ENCODE measurements at places on chromosomes 3 and 15.

DNA sequence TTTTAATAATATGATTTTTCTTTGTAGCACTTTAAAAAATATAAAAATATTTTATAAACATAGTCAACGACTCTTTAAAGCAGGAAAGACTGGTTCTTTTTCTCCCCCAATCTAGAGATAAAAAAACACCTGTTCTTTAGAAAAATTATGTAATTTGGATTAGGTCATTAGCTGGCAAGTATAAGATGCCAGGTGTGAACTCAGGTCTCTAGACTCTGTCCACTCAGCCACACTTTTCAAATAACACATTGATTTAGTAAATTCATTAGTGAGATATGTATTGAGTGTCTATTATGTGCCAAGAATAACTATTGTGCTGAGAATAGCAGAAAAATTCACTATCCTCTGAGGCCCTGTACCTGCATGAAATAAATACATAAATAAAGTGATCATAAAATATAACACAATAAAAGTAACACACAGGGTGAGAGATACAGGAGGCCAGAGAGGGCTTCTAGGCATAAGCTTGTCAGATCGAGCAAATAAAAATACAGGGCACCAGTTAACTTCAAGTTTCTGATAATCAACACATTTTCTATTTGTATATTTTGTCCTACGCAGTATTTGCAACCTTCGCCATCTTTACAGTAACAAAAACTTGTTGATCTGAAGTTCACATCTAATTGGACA is 867.1 kb upstream of the GBE1 start:
- DNase-seq = no peak

- no peak for DNase-seq
Observed at GRCh38 chr3:134340362-134340981, 33.8 kb downstream of the AMOTL2 start.

GRCh38 chr3:154121701-154122551 is 736 bp downstream of the ARHGEF26 start:
- DNase-seq = no peak

- DNase-seq = no peak
Observed at GRCh38 chr15:91338766-91339165, 238.7 kb downstream of the SV2B start.

GRCh38 chr3:62027241-62027640 is 346.1 kb downstream of the FEZF2 start:
- DNase-seq = no peak

- no peak for DNase-seq
Observed at GRCh38 chr3:39443530-39443929, 23.9 kb upstream of the MOBP start.

- no peak for DNase-seq
Observed at GRCh38 chr15:62712455-62712839, 330.1 kb upstream of the TPM1 start.

DNA sequence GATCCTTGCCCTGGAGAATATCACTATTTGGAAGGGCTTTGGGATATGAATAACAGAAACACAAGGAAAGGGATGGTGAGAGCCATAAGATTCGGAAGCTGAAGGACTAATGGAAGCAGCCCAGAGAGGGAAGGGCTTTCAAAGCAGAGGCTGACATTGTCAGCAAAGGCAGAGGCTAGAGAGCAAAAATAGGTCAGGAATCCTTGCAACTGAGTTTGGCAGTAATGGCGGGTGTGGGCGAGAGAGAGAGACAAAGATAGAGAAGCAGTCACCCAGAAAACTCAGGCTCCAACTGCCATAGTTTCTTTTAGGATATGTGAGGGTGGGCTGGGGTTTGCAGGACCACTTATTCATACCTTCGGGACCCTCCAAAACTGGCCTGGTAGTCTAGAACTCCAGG is 248.6 kb downstream of the OPA1 start:
- DNase-seq = no peak

- DNase-seq = no peak
Observed at GRCh38 chr3:12472000-12472610, 12.2 kb upstream of the TSEN2 start.

- no peak for DNase-seq
Observed at GRCh38 chr3:178707311-178708031, 171.2 kb downstream of the KCNMB2 start.

- no peak for DNase-seq
Observed at GRCh38 chr3:12115849-12116248, 42.9 kb downstream of the TIMP4 start.

GRCh38 chr15:36951731-36952247 is 148.6 kb downstream of the MEIS2 start:
- no peak for DNase-seq

DNA sequence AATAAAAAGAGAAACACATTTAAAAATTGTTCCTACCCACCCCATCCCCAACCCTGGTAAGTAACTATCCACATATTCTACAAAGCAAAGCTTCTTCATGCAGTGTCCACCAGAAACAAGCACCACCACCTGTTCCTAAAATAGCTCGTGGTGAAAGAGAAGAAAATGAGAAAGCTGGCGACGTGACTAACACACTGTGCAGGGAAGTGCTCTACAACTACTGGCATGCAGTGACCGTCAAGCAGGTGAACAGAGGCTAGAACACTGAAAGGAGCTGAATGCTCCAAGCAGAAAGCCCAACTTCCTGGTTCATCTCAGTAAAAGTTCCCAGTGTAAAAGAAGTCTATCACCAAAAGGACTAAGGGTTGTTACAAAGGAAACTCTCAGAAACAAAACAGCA is 80.7 kb downstream of the NR2E3 start:
- DNase-seq = no peak

- DNase-seq = no peak
Observed at GRCh38 chr3:96354742-96355141, 459.7 kb upstream of the EPHA6 start.

- DNase-seq = no peak
Observed at GRCh38 chr15:63075015-63075983, 32.8 kb downstream of the TPM1 start.

GRCh38 chr3:42055291-42055690 is 35.9 kb upstream of the TRAK1 start:
- DNase-seq = no peak

DNA sequence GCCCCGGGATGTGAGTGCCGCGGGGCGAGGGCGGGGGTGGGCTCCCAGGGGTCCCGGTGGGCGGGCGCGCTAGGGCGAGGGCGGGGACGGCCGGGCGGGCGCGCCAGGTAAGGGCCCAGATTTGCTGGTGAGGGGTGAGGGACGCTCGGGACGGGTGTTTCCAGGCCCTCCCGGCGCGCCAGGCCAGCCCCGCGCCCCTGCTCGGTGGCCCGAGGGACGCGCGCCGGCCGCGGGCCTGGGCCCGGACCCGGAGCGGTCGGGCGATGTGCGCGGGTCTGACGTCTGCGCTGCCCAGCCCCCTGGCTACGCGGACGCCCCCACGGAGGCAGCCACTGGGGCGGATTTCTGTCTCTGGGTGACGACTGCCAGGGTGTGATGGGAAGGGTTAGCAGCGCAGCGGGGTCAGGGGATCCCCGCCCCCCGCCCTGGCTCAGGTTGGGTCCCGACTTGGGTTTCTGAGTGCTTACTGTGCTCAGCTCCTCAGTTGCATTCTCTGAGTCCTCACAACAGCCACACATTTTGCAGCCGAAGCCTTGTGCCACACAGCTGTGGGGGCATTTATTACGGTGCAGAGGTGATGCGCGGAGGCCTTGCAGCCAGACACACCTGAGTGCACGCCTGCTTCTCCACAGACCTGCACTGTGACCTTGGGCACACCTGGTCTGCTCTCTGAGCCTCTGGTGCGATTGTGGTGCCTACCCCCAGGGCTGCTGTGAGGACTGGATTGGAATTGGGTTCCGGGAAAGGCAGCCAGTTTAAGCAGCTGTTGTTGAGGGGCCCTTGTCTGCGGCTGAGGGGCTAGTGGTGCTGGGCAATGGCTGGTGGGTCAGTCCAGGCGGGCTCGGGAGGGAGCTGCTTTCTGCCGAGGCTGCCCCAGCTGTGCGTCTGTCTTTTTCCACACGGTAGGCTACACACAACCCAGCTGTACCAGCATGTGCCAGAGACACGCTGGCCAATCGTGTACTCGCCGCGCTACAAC is 523 bp downstream of the HDAC11 start:
- DNase-seq = no peak

- no peak for DNase-seq
Observed at GRCh38 chr15:83955806-83956265, 279.7 kb upstream of the GOLGA6L4 start.

DNA sequence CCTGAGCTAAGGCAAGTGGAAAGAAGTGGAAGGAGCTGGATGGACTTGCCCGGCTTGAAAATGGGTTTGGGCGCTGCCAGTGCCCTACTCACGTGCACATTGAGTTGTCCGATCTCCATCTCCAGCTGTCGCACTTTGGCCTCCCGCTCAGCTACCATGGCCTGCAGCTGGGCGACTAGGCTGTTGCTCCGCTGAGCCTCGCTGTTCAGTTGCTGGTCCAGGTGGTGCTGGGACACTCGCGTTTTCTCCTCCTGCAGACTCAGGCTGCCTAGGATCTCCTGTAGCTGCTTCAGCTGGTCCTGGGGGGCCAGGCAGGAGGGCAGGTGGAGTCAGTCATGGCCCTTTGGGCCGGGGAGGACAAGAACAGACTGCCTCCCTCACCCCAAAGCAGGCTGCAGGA is 33.0 kb upstream of the HHATL start:
- DNase-seq = no peak

DNA sequence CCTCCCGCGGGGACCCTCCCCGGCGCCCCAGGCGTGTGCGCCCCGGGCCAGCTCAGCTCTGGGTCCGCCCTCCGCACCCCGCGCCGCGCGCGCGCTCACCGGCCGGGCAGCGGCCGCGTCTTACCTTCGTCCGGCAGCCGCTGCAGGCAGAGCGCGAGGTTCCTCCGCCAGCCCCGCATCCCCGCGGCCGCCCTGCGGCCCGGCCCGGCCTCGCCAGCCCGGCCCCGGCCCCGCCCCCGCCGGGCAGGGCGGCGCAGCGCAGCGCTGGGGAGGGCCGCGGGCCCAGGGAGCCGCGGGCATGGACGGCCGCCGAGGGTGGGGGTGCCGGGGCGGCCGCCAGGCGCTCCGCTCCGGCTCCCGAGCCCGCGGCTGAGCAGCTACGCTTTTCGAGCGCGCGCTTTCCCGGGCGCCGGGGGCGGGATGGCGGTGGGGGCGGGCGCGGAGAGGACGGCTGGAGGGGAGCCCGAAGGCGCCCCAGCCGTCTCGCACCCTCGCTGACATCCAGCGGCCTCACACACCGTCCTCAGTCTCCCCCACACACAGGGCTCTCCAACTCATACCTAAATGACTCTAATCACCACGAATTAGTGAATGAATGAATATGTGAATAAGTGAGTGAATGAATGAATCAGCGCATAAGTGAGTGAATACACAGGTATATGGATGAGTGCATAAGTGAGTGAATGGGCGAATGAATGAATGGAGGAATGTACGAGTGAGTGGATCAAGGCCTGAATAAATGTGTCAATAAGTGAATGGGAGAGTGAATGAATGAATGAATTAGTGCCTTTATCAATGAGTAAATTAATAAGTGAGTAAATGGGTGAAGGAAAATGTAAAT is 48.5 kb upstream of the CCDC174 start:
- no peak for DNase-seq

DNA sequence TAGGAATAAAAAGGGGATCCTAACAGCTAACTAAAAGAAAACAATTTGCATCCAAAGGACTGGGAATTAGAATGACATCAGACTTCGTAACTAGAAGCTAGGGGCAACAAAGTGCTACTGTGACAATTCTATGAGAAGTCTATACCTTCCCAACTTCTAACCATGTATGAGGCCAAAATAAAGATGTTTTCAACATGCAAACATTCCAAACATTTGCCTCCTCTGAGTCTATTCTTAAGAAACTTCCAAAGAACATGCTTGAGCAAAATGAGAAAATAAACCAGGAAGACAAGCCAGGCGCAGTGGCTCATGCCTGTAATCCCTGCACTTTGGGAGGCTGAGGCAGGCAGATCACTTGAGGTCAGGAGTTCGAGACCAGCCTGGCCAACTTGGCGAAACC is 13.1 kb upstream of the RNF7 start:
- DNase-seq = no peak

DNA sequence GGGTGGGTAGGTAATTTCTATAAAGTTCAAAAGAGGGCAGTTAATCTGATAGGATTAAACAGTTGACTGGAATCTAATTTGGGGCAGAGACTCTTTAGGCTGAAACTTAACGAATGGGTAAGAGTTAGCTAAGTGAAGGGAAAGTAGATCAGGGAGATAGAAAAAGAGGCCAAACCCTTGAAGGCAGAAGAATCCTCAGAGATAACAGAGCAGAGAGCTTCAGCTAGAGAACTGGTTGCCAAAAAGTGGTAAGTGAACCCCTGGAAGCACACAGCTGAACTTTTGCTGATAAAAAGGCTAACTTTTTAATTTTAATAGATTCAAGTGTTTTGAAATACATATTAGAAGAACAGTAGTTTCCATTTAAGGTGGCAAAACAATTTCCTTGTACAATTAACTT is 99.2 kb downstream of the FHIT start:
- DNase-seq = no peak

GRCh38 chr3:137194301-137194700 is 236.5 kb downstream of the IL20RB start:
- no peak for DNase-seq

GRCh38 chr15:73921254-73921925 is 4.9 kb upstream of the LOXL1 start:
- no peak for DNase-seq
